CD4-positive, alpha-beta memory T cell (primary cell): ENCODE measurements at places on chromosomes 4 and X. TPM values are rescaled to one million over a fixed set of nuclear protein-coding genes. Genes with fewer than 3 reads are reported as not detected.
A peak's percentile ranks its signal among the peaks of the same experiment; 100 is the strongest.

DNA sequence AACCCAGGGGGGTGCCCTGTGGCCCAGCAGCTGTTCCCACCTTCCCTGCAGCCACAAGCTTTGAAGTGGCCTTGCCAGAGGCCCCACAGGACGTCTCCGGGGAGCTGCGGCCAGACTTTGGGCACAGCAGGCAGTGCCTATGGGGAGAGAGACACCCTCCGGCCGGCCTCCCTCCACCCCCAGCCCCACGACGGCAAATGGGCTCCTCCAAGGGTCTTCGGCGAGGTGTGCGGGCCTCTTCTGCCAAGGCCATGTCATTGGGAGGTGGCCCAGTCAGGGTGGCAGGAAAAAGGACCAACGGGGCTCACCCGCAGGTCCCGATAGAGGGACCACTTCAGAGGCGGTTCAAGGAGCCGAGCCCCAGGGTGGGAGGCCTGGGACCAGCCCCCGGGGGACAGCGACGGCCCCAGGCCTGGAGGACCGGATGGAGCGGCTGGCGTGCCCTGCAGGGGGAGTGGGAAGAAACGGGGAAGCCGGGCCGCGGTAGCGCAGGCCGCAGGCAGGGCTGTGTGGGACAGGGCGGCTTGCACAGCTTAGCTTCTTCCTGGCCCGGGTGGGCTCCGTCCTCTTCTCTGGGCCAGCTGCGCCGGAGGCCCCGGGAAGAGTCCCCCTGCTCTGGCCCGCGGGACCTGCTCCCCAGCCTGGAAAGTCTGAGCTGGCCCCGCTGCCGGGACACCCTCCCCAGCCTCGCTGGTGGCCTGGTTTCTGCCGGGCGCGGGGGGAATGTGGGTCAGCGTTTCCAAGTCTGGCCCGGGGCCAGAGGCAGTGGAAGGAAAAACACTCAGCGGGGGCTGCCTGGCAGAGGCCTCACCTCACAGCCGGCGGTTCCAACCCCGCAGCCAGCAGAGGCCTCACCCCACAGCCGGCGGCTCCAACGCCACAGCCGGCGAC, 21.9 kb upstream of the SPON2 start:
- H3K36me3 ChIP-seq, result no peaks in the 10 kb centered on the region
- H3K4me3 ChIP-seq, result no peak overlapping the region
- H3K27ac ChIP-seq, result no peak overlapping the region
- no peaks in the 10 kb centered on the region for H3K27me3 ChIP-seq
- H3K4me1 ChIP-seq, result no peaks in the 10 kb centered on the region

DNA sequence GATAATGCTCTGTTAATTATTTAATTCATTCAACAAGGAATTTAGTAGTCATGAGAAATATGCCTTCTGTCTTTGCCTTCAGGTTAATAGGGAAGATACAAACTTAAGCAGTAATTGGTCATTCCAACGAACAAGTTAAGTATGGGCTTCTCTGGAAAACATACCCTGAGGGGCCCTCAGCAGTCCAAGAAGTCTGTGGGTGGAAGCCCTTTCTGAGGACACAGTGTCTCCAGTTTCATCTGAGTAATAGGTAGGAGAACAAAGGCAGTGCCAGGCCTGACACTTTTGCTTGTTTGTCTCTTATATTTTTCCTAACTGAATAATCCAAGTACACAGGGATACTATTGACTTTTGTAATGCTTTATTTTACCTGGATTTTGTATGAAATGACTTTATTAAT, 262.5 kb downstream of the FBXW7 start:
- H3K4me1 ChIP-seq, result no peaks in the 10 kb centered on the region
- no peaks in the 10 kb centered on the region for H3K27me3 ChIP-seq
- no peak overlapping the region for H3K27ac ChIP-seq
- H3K36me3 ChIP-seq, result no peaks in the 10 kb centered on the region
- no peak overlapping the region for H3K4me3 ChIP-seq

- no peaks in the 10 kb centered on the region for H3K27me3 ChIP-seq
- peak within 1 kb of the TSS; percentile 95 for H3K27ac ChIP-seq
- DNase-seq, result peak; percentile 97
- H3K4me1 ChIP-seq, result peaks cover 51% of the 10 kb centered on the region
Observed at GRCh38 chr4:6709230-6710114, at the start of gene MRFAP1L1. MRFAP1L1 (minus strand) TSS chr4:6709865; CDS start chr4:6709629, 236 bp downstream.

GRCh38 chr4:165767671-165768070, 105.4 kb upstream of the TLL1 start:
- H3K27me3 ChIP-seq, result no peaks in the 10 kb centered on the region
- H3K36me3 ChIP-seq, result no peaks in the 10 kb centered on the region
- no peak for DNase-seq
- no peaks in the 10 kb centered on the region for H3K4me1 ChIP-seq

GRCh38 chr4:51931461-51931860, 88.5 kb downstream of the DCUN1D4 start:
- no peak for DNase-seq
- H3K27ac ChIP-seq, result no peak overlapping the region
- no peak overlapping the region for H3K4me3 ChIP-seq
- H3K4me1 ChIP-seq, result no peaks in the 10 kb centered on the region
- no peaks in the 10 kb centered on the region for H3K36me3 ChIP-seq

DNA sequence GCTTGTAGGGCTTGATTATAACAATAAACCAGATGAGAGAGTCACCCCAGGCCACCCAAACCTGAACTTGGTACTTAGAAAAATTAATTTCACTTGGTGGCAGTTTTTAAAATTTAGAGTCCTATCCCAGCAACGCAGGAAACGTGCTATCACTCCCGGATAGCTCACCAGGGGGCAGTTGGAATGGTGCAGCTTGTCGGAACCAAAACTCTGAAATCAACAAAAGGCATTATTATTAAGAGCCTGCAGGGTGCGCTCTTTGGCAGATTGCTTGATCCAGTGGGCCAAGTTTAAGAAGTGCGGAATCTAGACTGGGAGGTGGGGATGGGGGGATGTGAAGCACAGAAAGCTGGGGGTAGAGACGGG, 2.4 kb downstream of the FRAS1 start:
- H3K27ac ChIP-seq, result no peak overlapping the region
- DNase-seq, result no peak
- no peaks in the 10 kb centered on the region for H3K36me3 ChIP-seq
- peaks cover 33% of the 10 kb centered on the region for H3K4me1 ChIP-seq
- H3K27me3 ChIP-seq, result peaks cover 46% of the 10 kb centered on the region
- H3K4me3 ChIP-seq, result no peak overlapping the region

DNA sequence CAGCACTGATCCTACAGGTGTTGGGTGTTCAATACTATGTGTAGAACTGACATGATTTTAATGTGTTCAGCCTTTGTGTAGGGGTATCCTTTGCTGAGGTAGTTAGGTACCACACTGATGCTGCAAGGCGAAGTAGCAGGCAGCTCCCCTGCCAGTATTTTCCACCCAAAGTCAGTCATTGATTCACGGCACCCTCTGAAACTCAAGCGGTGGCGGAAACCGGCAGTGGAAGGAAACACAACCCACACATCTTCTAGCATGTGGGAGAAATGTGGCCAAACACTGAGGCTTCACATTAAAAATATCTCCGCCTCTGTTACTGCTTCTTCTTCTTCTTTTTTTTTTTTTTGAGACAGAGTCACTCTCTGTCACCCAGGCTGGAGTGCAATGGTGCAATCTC, 126.3 kb downstream of the AASDH start:
- H3K4me1 ChIP-seq, result no peaks in the 10 kb centered on the region
- no peak overlapping the region for H3K4me3 ChIP-seq

DNA sequence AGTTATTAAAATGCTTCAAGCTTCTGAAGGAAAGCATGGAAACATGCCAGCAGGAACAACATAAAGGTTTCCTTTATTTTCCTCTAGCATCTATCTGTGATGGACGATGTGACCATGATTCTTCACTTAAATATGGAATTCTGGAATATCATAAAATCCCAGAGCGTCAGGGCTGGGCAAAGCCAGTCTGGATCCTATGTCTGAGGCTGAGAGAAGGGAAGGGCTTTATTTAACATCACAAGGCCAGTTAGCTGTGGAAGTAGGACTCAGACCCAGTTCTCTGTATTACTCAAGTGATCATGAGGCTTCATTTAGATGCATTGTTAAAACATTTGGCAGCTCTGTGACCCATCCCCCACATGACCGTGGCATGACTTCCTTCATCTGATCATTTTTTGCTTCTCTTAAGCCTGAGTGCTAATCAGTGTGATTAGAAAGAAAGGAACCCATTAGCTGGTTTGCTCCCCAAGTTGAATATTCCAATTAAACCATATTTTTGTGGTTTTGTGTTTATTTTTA, 40.9 kb upstream of the EOLA2 start:
- H3K4me3 ChIP-seq, result no peak overlapping the region
- DNase-seq, result no peak
- H3K27ac ChIP-seq, result no peak overlapping the region
- no peaks in the 10 kb centered on the region for H3K4me1 ChIP-seq
- H3K27me3 ChIP-seq, result no peaks in the 10 kb centered on the region

DNA sequence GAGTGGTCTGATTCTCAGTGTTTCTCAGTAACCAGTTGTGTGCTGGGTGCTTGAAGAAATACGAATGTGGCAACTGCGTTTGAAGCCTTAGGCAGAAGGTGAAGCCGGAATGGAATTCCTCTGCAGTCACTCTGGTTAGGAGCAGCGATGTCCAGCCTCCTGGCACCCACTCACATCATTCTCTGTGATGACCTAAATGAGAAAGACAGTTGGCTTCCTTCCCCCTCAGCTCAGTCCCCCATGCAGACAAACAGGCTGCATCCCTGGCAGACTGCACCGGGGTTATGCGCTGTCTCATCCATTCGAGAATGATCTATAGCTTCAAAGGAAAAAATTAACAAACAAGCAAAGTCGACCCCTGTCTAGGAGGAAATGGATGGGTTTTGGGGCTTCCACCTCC, 170.1 kb upstream of the SCML1 start:
- no peaks in the 10 kb centered on the region for H3K36me3 ChIP-seq
- H3K27me3 ChIP-seq, result no peaks in the 10 kb centered on the region
- no peaks in the 10 kb centered on the region for H3K4me1 ChIP-seq
- H3K27ac ChIP-seq, result no peak overlapping the region

DNA sequence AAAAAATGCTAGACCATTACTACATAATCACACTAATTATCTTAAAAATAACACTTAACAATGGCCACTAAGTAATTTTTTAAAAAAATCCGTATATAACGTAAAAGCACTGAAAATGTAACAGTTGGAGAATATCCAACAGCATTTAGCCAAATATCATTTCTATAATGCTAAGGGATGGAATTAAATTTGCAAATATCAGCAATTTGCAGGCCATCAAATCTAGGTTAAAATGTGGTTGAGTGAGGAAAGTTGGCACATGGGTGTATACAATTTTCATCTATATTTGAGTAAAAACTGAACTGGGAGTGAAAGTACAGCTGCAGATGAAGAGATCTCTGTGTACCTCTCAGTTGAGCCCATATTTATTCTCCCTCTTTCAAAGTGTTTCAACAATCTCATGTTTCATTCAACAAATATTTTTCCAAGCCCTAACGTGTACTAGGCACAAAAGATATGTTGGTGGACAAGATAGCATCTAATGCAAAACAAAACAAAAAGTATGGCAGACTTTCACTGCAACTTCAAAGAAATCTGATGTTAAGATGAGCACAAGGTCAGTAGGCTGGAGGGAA, 63.0 kb downstream of the MBNL3 start:
- H3K27me3 ChIP-seq, result no peaks in the 10 kb centered on the region
- no peak overlapping the region for H3K4me3 ChIP-seq
- no peak for DNase-seq

DNA sequence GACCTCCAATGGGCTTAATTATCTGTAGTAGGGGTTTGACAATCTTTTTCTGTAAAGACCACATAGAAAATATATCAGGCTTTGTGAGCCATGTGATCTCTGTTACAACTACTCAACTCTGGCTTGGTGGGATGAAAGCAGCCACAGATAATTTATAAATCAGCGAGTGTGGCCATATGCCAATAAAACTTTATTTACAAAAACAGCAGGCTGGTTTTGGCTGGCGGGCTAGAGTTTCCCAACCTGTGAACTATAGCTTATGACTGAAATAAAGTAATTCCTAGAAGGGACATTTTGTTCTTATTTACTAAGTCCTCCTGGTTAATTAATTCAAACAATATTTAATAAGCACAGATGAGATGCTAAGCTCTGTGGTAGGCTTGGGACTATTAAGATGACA, 35.9 kb upstream of the AMELX start:
- H3K4me3 ChIP-seq, result no peak overlapping the region
- no peak overlapping the region for H3K27ac ChIP-seq
- H3K4me1 ChIP-seq, result no peaks in the 10 kb centered on the region
- no peak for DNase-seq

DNA sequence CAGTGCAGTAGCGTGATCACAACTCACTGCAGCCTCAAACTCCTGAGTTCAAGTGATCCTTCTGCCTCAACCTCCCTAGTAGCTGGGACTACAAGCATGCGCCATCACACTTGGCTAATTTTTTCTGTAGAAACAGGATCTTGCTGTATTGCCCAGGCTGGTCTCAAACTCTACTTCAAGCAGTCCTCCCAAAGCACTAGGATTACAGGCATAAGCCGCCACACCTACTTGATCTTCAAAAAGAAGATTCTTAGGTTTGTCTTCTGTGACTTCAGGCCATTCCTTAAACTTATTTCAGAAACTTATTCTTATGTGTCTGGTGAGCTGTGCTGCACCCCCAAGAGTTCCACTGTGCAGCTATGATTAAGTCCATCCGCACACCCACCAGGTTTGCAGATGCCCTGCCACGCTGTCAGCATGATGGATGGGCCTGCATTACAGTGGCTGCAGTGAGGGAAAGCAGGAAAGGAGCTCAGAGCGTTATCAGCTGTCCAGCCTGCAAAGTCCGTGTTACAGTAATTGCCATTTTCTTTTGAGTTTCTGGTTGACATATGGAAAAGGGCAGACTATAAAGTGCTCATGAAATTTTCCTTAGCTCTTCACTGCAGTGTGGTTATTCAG, 146.6 kb downstream of the AASDH start:
- H3K27ac ChIP-seq, result no peak overlapping the region
- H3K4me1 ChIP-seq, result no peaks in the 10 kb centered on the region
- no peaks in the 10 kb centered on the region for H3K36me3 ChIP-seq

Gene TCEAL7
- total RNA-seq, result not detected

Gene NKX3-2
- total RNA-seq, result not detected

Gene TCEAL2
- total RNA-seq, result 1.9 TPM

Gene EIF1AX
- total RNA-seq, result 62.4 TPM

Gene H2BW2
- not detected for total RNA-seq

Gene GPRASP2
- 3.2 TPM for total RNA-seq

Gene PNMA6A
- total RNA-seq, result 0.23 TPM

Gene TBX22
- not detected for total RNA-seq

Gene AMER1
- 5.2 TPM for total RNA-seq
